ENCODE measurements at places on chromosomes 6 and 20.

- no peak for ATAC-seq
Observed at GRCh38 chr6:162690158-162690557, 37.4 kb downstream of the PRKN start.

DNA sequence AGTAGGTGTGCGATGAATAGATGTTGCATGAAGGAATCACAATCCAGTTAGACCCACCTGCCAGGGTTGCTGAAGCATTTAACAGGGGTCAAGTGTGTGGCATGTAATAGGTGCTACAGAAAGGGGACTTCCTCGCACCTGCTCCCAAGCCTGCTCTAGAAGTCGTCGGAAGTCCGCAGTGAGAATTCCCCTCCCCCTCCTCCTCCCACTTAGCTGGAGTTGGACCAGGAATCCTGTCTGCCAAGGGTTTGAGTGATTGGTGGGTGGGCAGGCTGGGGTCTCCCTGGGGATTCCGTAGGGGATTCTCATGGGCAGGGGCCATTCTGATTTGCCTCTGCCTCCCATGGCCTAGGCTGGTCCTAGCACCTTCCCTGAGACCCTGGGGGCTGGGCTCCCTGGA lies 10.3 kb downstream of the SCRT2 start:
- ATAC-seq: no peak

DNA sequence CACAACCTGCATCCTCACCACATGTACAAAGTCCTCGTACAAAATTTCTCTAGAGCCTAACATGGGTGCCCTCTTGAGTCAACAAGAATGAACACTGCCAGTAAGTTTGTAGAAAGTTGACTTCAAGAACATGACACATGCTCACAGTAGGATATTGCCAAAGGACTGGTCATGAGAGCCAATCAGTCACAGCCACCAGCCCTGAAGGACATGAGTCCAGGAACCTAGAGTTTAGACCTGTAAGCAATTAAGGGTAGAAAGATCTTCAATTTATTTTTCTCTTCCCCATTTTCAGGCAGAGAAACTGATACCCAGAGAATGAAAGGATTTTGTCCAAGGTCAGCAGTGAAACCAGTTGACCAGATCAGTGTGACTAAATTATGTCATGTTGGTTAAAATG lies 96.1 kb downstream of the MAFB start:
- ATAC-seq: no peak

GRCh38 chr6:1625794-1626435 lies 16.2 kb downstream of the FOXC1 start:
- ATAC-seq: no peak

DNA sequence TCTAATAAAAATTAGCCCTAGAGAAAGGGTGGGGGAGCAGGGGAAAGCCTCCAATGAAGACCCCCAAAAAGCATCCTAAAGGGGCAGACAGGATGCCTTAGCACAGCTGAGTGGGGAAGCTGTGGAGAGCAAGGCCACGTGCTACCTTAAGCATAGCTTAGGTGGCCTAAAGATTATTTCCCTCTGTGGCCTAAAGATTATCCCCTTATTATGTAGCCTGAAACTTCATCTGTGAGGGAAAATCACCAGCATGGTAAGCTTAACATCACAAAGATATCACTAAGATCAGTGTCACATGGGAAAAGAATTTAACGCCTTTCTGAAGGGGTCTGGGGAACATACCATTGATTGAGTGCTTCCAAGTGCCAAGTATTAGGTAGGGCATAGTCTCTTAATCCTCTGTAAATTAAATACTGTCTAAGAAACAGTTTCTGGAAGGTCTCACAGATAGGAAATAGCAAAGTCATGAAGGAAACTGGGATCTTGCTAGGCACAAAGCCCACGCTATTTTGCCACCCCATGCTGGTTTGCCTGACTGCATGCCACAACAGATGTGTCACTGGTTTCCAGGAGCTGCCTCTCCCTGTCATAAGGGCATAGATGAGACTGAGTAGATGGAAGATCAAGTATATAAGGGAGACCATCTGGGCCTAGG lies 170.0 kb downstream of the HACE1 start:
- peak; percentile 57 for ATAC-seq

- no peak for ATAC-seq
Observed at GRCh38 chr20:12882832-12883506, 125.8 kb upstream of the SPTLC3 start.

GRCh38 chr20:23668477-23668951 lies 20.3 kb downstream of the CST4 start:
- ATAC-seq: peak; percentile 94

DNA sequence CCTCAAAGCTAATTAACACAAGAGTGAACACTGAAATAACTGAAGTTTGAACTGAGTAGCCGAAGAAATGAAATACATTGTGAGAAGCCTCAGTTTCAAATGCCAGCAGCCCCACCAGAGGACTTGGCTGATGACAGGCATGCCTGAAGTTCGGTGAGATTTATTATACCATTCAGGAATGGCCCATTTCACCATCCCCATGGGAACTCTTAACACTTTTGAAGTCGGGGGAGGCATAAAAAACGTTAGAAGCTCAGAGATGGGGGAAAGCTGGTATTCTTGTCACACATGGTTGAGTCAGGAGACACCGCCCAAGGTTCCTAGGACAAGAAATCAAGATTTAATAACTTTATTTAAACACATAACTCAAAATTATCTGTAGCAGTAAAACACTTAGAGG lies 17.6 kb upstream of the SLC22A3 start:
- no peak for ATAC-seq

DNA sequence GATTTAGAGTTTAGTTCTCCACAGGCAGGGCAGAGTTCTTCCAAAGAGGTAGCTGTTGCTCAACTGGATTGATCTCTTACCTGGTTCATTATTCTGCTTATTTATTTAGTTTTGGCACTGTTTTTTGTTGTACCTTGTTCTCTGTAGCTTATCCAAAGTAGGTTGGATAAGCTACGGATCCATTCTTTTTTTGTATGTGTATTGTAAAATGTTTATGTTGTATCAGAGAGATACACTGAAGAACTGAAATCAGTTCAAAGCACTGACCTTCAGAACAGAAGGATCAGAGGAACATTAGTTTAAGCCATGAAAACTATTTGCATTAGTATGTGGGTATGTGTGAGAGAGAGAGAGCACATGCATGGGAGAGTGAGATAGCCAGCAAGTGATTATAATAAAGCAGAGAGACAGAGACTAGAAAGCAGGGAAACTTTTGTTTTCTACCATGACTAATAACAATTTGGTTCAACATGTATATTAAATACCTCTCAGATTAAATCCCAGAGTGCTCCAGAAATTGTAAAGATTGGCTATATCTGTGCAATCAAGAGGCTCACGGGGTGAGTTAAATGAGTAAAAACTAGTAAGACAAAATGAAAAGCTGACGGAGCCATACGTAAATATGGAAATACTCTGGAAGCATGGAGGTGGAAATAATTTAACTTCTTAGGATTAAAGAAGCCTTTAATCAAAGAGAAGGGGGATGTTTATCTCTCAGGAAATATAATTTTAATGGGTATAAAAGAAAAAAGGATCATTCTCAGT lies 40.2 kb downstream of the ITCH start:
- no peak for ATAC-seq

GRCh38 chr20:25750765-25751696 lies 54.4 kb upstream of the ZNF337 start:
- ATAC-seq: peak; percentile 92

- no peak for ATAC-seq
Observed at GRCh38 chr20:15162079-15162647, 824.8 kb upstream of the FLRT3 start.

DNA sequence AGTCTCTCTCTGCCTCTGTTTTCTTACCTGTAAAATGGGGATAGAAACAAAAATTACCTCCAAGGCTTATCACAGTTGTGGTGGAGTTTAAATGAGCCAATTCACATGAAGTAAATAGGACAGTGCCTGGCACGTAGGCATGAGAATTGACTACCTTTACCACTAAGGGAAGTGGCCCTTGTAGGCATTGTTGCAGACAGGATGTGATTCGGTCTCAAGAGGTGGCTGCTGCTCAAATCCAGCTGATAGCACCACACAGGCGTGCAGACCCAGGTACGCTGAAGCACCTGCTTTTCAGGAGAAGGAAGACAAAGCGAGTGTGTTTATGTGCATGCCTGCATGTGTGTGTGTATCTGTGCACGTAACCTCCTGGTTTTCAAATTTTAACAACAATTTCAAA lies 108.6 kb downstream of the EYA2 start:
- ATAC-seq: no peak

- ATAC-seq: peak; percentile 72
Observed at GRCh38 chr6:12516070-12516469, 200.5 kb upstream of the PHACTR1 start.

DNA sequence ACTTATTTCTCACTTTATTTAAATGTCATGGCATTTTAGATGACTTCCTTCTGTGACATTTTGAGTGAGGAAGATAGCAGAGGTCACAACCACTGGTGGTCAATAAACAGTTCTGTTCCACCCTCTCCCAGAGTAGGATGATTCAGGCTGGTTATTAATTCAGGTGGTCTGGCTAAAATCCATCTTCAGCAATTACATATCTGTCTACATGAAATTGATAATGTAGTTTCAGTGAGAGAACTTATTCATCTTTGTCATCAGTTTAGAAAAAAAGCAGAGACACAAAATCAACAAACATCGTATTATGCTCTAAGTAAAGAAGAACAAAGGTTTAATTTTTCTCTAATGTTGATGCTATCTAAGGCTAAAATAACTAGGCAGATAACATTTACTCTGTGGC lies 525.5 kb downstream of the TENT5A start:
- ATAC-seq: no peak

GRCh38 chr6:43058531-43058930 lies 703 bp downstream of the MRPL2 start:
- no peak for ATAC-seq

- peak; percentile 84 for ATAC-seq
Observed at GRCh38 chr6:16332175-16332542, 93.8 kb downstream of the GMPR start.

DNA sequence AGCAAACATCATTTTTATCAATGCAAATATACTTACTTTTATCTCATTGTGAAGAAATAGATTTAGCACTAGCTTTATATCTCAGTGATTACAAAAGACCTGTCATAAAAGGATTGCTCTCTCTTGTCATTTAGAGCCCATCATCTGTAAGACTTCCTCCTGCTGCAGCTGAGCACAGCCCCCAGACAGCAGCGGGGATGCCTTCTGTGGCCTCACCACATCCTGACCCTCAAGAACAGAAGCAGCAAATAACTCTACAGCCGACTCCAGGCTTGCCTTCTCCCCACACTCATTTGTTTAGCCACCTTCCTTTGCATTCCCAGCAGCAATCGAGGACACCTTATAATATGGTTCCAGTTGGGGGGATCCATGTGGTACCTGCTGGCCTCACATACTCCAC lies 127.0 kb upstream of the EDN1 start:
- ATAC-seq: no peak

DNA sequence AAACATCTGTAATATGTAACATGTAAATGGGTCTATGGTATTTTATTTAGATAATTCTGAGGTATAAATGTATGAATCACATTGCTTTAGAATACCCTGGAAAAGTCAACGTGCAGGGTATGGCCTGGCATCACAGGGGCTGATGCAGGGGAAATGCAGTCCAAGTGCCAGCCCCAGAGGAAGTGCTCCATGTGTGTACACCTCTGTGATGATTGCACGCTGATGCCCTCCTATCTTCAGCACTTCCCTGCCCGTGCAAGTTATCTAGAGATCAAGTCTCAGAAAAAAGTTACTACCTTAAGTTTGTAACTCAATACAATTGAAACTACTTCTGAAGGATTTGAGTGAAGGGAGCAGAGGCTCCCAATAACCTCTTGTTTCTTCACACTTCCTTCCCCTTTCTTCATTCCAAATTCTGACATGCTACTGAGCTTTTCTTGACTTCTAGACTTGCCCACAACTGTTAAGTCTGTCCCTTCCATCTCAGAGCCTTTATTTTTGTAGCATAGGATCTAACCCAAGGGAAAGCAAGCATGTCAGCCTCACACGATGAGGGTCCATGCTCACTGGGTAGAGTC lies 2.2 kb downstream of the SMLR1 start:
- ATAC-seq: no peak
